ENCODE measurements at places on chromosomes 16 and 17.

- no peak for DNase-seq
These were observed 1.2 kb upstream of the COX6A2 start for GRCh38 chr16:31429314-31429713.

DNA sequence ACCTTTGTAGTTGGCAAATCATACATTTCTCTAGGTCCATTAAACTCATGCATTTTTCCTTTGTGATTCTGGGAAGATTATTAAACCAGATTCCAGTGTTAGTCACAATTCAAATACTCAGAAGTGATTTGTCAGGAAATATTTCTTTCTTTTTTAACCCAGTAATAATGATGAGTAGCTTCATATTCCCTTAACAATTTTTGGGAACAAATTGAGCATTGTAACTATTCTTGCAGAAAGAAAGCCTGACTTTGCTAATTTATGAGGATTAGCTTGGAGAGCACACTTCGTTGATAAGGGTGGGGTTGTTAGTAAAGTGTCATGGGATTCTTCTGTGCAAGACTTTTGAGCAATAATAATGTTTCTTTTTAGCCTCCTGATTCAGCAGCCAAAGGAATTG is 18.7 kb upstream of the KRT24 start:
- DNase-seq, result no peak

GRCh38 chr17:73311428-73311780 is 397 bp downstream of the CDC42EP4 start:
- DNase-seq, result no peak

GRCh38 chr16:88499292-88499691 is 46.2 kb downstream of the ZFPM1 start:
- DNase-seq, result no peak

GRCh38 chr17:19579192-19579761 is 45.6 kb downstream of the SLC47A1 start:
- no peak for DNase-seq

- no peak for DNase-seq
These were observed 59.4 kb upstream of the XYLT1 start for GRCh38 chr16:17529982-17530760.

DNA sequence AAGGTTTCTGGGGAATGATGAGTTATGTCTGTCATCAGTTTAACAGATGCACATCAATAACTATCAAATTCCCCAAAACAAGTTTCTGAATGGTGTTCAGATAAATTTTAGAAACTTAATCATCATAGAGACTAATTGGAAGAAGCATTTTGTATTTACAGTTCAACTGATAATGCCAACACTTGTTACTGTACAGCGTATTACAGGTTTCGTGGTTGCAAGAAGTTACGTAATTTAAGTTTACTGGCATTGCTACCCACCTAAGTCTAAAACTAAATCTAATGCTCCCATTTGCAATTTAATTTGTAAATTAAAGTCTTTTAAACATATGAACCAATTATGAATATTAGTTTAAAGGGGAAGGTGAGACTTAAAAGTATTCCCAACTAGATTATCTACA is 3.0 kb downstream of the SRSF1 start:
- DNase-seq, result no peak

GRCh38 chr16:25395528-25395927 is 137.9 kb upstream of the ZKSCAN2 start:
- no peak for DNase-seq

GRCh38 chr16:87697792-87698191 is 68.0 kb downstream of the KLHDC4 start:
- no peak for DNase-seq

DNA sequence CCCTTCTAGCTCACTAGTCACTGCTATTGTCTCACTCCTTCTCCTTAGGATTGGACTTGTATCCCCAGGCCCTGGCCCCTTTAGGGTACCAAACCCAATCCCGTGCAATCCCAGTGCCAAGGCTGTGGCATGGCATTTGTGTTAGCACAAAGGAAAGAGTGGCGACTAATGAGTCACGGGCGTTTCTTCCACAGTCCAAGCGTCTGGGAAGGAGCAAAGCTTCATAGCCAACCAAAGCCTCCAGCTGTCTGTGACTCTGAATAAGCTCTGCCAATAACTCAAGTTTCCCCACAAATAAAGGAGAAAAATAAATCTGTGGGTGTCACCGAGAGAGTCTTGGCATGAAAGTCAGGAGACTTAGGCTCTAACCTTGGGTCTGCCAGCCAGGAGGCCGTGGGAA is 54.6 kb upstream of the COX10 start:
- DNase-seq, result no peak

GRCh38 chr16:2603165-2604015 is 65.6 kb downstream of the PDPK1 start:
- DNase-seq, result peak; percentile 63

- DNase-seq, result no peak
These were observed 131.2 kb upstream of the NLRP1 start for GRCh38 chr17:5715478-5715877.

DNA sequence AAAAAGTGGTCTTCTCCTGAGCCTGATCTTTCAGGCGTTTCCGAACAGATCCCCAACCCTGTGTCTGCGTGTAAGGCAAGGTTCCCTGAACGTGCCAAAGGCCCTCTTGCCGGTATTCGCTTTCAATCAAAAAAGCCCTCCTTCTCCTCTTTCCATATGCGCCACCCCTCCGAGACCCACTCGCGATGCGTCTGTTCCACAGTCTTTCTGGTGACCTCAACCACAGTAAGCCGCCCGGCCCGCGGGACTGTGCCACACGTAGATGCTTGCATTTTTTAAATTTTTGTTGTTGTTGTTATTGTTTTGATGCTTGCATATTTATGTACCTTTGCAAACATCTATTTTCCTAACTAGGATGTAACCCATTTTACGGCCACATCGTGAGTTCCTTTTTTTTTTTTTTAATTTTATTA is 607 bp upstream of the PRPSAP1 start:
- DNase-seq, result no peak

GRCh38 chr16:14132696-14133048 is 61.6 kb downstream of the MRTFB start:
- no peak for DNase-seq

DNA sequence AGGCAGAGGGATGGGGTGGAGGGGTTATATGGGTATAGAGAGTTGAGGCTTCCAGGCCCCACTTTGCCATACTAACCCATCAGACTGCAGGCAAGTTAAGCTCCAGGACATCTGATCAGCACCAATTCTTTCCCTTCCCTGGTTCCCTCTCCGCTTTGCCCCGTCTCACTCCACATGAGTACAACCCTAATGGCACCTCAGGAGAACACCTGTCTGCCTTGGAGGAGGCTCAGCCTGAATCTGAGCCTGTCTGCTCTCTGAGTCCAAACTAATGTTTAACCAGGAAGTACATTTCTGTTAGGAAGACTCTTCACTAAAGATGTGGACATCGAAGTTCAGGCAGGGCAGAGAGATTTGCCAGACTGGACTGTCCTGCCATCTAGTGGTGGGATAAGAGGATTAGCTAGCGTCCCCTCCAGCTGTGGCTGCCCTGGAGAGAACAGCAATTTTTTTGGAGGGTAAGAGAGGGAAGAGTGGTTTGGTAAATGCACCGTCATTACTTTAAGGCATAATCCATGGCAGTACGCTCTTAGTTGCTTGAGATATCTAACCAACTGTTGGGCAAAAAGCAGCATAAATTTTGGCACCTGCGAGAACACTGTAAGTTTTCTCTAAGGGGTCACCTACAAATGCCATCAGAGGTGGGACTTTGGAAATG is 29.2 kb upstream of the LRRC75A start:
- DNase-seq, result peak; percentile 26

DNA sequence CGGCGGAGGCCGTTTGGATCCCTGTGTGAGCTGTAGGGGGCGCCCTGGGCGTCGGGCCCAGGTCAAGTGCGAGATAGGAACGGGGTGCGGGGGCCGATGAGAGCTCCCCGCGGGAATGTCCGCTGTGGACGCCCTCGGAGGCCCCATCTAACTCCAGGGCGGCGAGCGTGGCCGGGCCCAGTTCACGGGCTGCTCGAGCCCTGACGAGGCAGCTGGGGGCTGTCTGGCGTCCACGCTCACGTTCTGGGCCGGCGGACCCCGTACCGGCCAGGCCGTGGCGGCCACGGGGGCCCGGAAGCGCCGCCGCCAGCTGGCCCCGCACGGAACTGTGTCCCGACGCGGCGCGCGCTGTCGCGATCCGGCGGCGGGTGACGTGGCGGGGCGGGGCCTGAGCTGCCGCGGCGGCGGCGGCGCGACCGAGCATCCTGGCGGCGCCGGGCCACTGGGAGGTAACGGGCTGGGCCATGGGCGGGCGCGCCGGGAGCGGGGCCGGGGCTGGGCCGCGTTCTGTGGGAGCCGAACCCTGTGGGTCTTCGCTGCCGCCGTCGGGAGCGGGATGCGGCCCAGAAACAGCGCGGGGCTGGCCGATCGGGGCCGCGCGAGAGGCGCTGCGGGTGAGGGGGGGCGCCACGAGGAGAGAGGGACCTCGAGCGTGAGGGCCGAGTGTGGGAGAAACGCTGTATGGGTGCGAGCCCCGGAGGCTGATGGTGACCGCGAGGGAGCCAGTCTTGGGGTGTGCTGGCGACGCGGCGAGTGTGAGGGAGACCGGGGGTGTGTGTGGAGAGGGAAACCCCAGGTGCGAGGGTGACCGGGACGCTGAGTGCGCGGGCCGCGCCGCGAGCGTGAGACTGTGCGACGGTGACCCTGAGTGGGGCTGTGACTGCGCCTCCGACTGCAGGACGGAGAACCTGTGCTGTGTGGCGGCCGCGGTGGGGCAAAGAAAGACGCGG is at the start of gene SLC7A6:
SLC7A6 (plus strand) TSS at position 399 of the 950 bp plus-strand sequence. CDS start 10,201 bp downstream, outside the sequence.
- peak; percentile 84 for DNase-seq

GRCh38 chr16:84914273-84914672 is 94.5 kb downstream of the CRISPLD2 start:
- DNase-seq, result no peak

GRCh38 chr17:39513309-39513708 is 52.0 kb downstream of the CDK12 start:
- no peak for DNase-seq

GRCh38 chr16:85625485-85626117 is 12.5 kb downstream of the GSE1 start:
- no peak for DNase-seq

DNA sequence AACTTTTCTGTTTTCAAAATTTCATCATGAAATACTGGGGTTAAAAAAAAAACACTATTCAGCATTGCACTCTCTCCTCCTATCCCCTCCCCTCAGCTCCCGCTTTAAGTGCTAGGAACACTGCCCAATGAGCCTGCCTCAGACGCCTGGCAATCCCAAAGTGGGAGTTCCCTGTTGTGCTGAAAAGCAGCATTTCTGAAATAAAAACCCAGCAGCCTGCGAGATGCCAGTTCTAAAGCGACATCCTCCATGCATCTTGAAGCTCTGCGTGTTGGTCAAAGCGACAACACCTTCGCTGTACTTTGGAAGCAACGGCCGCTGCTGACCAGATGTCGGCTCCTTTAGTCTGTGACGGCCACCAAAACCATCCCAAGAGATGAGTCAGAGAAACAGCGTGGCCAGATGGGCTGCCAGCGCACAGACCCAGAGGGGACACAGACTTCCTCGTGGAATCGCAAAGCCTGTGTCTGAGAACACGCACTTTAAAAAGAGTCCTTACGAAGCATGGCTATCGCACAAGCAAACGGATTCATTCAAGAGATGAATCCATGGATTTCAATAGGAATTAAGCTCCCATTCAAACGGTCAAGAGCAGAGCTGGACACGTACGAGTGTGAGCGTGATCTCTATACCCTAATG is 32.8 kb downstream of the FBXO31 start:
- DNase-seq, result no peak

DNA sequence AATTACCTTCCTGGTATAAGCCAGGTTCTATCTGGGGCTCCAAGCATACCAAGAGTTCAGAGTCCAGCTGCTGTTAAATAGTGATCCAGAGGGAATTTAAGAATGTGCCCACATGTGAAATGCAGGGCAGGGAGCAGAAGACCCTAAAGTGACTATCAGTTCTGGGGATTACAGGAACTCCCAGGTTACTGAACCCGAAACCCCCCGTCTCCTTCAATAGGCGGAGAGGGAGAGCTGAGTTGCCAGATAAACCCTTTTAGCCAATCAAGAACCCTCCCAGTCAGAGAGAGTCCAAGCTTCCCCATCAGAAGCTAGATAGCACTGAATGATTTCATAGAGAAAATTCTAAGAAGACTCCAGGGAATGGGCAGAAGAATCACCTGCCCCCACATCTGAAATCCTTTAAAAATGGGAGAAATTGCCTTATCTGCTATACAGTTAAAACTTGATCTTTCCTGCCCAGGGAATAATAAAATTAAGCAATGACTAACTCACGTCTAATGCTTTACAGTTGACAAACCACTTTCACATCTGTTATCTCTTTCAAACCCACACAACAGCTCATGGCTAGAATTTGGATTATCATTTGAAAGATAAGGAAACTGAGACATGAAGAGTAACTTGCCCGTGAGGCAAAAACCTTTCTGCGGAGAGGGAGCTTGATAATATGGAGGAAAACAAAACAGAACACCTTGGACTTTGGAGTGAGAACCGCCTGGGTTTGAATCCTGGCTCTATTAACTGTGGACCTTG is 10.2 kb downstream of the NOG start:
- DNase-seq, result no peak

DNA sequence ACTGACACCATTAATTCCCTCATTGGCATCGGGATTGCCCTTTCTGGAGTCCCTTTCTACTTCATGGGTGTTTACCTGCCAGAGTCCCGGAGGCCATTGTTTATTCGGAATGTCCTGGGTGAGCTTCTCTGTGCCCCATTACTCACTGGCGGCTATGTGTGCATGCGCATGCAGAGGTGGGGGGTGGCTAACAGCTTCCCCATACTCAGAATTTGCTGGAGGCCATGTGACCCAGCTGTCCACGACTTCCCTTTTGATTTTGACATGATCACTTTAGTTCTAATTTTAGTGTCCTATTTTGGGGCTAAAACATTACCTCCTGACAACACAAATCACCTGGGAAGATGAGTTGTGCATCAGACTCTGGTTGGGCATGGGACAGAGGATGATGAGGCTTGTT is 14.1 kb downstream of the SLC7A6OS start:
- DNase-seq, result no peak

- no peak for DNase-seq
These were observed 1.3 kb downstream of the PSMD12 start for GRCh38 chr17:67364847-67365737.

- no peak for DNase-seq
These were observed 28.0 kb downstream of the AP1G1 start for GRCh38 chr16:71780521-71781089.

- DNase-seq, result no peak
These were observed 47.7 kb downstream of the CFDP1 start for GRCh38 chr16:75385507-75386152.

GRCh38 chr17:37299257-37299980 is 76.4 kb upstream of the C17orf78 start:
- DNase-seq, result no peak

DNA sequence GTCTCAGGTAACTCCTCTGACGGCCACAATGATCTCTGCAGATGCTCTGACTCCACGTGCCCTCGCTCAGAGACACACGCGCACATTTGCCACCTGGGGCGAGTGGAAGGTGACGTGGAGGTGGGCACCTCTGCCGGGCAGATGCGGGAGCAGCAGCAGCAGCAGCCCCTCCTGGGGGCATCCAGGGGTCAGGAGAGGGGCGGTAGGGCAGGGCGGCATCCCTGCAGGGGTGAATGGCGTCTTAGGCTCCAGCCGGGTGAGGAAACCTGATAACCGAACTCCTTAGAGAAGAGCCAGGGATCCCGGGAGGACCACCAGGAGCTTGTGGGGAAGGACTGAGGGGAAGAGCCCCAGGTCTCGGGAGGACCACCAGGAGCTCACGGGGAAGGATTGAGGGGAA is 34.6 kb upstream of the CDH15 start:
- DNase-seq, result no peak

- DNase-seq, result no peak
These were observed 313 bp downstream of the UBTF start for GRCh38 chr17:44219108-44219615.
